ENCODE measurements at places on chromosomes 3 and 15.

GRCh38 chr3:12991861-12992281 is 81.4 kb downstream of the IQSEC1 start:
- no peak for DNase-seq

DNA sequence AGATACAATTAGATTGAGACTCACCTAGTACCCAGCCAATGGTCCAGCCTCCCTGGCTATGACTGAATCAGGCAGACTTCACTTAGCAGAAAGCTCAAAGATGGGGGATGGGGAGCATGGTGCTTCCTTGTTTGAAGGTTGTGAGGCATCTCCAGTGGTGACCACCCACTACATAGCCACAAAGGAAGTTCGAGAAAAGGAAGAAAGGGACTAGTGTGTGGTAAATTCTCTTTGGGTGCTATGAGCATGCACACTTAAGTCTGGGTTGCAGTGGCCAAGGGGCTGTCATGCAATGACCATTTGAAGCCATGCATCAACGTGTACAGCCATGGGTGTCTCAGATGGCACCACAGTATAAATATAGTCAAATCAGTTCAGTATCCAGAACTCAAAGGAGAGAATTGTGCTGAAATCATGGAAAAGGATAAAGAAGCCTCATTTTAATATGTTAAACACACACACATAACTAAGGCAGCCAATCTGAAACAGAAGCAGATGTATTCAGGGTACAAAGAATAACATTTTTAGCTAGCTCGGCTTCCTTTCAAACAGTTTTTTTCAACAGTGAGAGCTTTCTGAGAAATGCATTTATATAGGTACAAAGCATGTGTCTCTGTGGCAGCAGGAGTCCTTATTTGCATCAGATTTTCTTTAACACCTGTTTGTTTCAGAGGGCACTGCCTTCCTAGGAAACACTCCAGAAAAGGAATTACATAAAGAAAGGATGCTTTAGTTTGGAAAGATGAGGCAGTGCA is 275.5 kb downstream of the GAP43 start:
- no peak for DNase-seq

DNA sequence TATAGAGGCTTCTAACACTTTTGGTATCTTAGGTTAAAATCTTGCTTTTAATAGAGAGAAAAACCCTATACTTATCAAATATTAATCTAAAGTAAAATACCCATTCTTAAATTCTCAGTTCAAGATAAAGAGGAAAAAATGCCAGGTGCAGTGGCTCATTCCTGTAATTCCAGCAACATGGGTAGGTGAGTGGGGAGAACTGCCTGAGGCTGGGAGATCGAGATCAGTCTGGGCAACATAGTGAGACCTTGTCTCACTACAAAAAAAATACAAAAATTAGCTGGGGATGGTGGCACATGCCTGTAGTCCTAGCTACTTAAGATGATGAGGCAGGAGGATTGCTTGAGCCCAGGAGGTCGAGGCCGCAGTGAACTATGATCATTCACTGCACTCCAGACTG is 135.8 kb downstream of the CLASP2 start:
- DNase-seq: no peak

GRCh38 chr3:101512396-101512645 is 691 bp downstream of the SENP7 start:
- DNase-seq: no peak

GRCh38 chr3:142808103-142808917 is 80.6 kb downstream of the PCOLCE2 start:
- no peak for DNase-seq

GRCh38 chr3:117618462-117618861 is 908.9 kb downstream of the TUSC7 start:
- DNase-seq: no peak

DNA sequence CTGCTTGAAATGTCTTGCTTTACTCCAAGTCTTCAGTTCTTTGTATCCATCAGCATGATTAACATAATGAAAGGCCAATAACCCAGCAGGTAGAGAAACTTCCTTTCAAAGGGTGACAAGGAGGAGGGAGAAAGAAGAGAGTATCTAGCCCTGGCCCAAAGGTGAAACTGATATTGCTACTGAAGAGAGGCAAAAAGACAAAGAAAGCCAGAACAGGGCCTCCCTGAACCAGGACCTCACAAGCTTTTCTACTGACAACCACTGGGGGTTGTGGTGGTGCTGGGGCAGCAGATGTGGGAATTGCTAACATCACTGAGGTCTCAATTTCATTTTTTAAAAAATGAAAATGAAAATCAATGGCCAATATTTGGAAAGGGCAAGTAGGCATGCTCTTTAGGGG is 234.1 kb downstream of the RSL24D1 start:
- no peak for DNase-seq

- DNase-seq: no peak
These were observed 36.6 kb downstream of the RUBCN start for GRCh38 chr3:197700095-197700494.

DNA sequence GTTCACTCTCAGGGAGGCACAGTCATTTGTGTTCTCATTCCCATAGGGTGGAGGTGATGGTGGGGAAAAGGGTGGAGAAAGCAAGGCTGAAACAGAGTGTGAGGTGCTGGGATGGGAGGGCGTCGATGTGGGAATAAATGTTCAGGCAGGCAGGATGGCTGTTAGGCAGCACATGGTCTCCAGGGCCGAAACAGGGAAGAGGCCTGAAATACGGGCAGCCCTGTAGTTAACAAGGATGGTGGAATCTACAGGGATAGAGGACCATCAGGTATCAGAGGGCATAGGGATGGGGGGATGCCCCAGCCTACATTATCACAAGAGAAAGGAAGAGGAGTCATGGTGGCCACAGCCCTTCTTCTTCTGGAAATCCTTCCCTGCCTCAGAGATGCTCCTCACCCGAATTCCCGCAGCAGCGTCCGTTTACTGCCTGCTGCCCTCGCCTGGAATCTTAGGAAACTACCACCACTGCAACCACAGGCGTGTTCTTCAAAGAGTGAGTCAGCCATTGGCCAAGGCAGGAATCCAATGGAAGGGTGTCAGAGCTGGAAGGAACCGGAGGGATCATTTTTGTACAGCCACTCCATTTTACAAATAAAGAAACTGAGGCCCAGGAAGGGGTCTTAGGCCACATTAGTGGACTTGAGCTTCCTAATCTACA is 49.7 kb upstream of the POMGNT2 start:
- DNase-seq: peak; percentile 41

- DNase-seq: no peak
These were observed 534 bp upstream of the UBE2E1 start for GRCh38 chr3:23805210-23805632.

DNA sequence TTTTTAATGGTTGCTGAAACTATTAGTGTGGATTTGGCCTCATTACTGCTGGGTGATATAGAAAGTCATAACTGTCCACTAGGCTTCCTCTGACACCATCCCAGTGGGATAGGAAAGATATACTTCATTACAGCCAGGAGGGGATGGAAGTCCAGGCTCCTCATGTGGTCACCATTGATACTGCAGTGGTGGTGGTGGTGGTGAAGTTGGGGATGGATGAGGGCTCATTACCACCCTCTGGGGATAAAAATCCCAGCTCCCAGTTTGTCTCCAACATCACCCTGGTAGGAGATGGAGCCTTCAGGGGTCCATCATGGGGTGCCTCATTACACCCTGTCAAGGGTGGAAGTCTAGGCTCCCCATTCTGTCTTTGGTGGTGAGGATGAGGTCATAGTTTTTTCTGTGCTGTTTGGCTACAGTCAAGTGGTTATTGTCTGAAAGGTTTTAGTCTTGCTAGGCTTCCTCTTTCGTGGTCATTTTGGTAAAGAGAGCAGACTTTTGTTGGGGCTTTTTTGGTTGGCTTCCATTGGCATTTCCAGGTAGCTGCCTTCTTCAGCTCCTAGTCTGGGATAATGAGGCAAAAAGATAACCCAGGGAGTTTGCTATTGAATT is 30.1 kb upstream of the FILIP1L start:
- DNase-seq: no peak
